ENCODE measurements at places on chromosomes 2 and 18.

- no peak for DNase-seq
These were observed 269.0 kb downstream of the ICOS start for GRCh38 chr2:204205538-204205937.

DNA sequence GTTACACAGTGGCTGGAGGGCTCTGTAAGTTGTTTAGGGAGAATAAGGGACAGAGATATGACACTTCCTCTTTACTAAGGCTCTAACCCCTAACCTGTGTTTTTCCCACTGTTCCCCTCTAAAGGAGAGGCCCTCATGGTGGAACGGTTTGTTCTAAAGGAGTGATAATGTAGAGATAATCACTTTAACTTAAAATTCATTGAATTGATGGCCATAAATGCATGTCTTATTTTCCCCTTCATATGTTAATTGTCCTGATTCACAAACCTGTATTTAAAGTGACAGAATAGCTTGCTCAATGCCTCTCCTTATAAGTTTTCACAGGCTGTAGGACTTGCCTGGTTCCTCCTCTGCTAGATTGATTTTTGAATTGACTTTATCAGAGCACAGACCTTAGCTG is at the start of gene SERPINB12:
SERPINB12 (plus strand) TSS at position 301 of the 400 bp plus-strand sequence. CDS start 13,791 bp downstream, outside the sequence.
- no peak for DNase-seq

- DNase-seq, result no peak
These were observed 57.4 kb downstream of the SH2D6 start for GRCh38 chr2:85475799-85476490.

DNA sequence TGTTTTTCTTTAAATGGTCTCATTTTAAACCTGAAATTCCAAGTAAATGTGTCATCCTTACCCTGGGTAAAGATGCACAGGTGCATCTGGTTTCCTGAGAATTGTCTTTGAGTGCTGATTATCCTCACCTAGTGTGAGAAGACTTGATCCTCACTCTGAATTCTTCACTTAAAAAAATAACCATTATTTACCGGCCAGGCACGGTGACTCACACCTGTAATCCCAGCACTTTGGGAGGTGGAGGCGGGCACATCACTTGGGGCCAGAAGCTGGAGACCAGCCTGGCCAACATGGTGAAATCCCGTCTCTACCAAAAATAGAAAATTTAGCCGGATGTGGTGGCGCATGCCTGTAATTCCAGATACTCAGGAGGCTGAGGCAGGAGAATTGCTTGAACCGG is 9.9 kb upstream of the WNT6 start:
- DNase-seq, result no peak

DNA sequence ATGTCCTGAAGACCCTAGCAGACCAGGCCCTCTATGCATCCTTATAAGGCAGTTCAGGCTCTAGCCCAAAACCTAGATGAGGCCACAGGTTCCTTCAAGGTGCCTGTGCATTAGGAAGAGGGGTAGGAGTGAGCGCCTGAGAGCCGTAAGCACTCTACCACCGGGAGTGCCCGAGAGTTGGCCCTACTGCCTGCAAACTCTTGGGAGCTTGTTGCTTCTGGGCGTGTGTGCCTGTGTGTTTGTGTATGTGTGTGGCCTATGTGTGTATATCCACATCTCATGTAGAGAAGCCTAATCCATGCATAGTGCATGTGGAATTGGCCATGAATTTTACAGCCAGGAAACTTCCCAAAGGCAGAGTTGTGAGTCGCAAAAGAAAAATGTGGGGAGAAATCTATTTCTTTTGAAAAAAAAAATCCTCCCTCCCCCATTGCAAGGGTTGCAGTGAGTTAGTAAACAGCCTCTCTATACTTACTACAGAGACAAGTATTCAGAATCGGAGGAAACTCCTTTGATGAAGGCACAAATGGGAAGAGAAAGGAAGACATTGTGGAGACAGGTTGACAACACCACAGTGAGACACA is 96.8 kb downstream of the ADD2 start:
- DNase-seq, result no peak

DNA sequence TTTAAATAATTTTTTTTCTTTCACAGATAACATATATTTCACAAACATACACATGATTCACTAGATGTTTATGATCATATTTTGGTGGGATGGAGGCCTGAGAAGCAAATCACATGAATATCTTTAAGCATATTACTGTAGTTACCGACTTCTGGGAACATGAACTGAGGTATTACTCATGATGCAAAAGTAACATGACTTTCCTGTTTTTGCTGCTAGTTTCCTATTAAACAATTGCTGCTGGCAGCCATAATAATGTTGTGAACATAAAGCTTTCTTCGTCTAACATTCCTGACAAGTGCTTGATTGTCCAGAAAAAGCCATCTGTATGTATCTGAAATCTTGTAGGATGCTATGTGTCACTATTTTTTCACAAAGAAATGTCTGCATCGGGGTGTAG is 145.4 kb downstream of the MTX2 start:
- DNase-seq, result no peak

DNA sequence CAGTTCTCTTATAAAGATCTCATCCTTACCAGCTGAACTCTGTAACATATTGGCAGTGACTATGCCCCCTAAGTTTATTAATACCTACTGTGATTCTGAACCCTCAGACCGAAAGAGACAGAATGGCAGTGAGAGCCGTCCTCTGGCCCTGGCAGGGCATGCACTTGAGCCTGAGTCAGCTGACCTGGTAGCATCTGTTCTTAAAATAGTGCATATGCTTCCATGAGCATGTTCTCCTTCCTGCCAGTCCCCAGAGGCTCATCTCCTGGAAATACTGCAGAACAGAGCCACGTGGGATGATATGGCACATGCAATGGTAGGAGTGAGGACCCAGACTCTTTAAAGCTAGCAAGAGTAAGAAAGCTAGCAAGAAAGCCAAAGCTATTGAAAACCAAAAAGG is 59.0 kb downstream of the RASGRP3 start:
- no peak for DNase-seq

DNA sequence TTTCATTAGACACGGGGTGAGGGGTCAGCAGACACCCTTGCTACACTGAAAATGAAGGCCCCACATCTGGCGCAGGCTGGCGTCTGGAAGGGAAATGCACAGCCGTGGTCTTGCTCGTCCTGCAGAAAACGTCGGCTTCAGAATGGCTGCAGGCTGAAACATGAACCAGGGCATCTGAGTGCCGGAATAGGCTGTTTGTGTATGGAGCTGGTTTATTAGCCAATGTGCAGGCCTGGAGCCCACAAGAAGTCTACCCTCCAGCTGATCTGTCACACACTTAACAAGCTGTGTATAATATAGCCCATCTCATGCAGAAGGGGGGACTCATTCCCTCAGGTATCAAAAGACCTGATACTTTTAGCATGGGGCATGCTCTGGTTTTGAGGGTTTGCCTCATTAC is 153.4 kb upstream of the SOX11 start:
- DNase-seq, result no peak

DNA sequence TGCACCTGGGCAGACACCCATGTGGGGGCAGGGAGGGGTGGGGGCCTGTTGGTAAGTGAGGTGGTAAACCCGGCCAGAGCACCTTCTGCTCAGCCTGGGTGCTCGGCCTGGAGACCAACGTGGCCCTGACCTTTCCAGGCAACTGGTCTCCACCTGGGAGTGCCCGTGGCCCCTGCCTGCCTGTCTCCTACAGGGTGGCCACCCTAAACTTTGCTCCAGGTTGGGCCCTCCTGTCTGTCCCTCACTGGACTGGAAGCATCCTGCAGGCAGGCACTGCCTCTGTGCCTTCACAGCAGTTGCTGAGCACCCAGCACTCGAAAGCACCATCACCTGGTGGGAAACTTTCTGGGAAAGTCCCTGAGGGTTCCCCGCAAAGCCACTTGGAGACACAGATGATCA is 171.3 kb downstream of the TWIST2 start:
- peak; percentile 51 for DNase-seq

- no peak for DNase-seq
These were observed 114.0 kb downstream of the NEDD4L start for GRCh38 chr18:58158008-58158407.

DNA sequence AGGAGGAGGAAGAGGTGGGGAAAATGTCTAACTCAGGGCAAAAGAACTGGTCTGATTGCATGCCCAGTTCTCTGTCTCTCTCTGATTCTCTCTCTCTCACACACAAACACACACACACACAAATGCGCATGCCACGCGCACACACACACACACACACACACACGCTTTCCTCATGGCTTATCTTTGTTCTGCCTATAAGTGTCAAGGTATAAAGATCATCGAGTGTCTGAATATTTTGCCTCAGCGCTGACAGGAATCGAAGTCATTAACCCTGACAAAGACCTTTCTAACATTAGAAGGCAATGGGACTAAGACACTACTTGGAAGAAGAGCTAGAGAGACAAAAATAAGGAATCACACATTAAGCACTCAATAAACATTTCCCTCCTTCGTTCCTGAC is 497.1 kb upstream of the KLHL29 start:
- no peak for DNase-seq

DNA sequence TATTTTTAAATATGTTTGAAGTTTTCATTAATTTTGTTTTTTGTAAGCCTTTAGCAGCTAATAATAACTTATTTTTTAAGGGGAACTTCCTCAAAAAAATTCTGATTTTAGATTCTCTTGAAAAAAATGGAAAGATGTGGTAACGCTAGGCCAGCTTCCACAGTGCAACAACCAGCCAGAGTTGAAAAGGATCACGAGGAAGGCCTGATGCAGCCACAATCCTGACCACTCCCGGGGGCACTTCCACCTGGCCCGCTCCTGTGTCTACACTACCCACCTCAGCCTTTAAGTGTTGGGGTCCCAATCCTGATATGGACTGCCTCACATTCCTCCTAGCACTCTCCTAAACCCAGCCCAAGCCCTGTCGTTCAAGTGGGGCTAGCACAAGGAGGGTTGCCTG is 101.1 kb downstream of the TMEM17 start:
- no peak for DNase-seq

DNA sequence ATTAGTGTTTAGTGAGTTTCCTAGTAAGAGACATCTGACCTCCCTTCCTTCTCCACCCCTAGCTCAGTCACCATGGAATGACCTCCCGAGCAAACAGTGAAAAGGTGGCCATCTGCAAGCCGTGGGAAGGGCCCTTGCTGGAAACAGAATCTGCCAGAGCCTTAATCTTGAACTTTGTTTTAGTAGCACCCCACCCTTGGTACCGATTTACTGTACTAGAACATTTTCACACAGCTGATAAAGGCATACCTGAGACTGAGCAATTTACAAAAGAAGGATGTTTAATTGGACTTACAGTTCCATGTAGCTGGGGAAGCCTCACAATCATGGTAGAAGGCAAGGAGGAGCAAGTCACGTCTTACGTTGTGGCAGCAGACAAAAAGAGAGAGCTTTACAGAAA is 655.8 kb downstream of the TSN start:
- no peak for DNase-seq

GRCh38 chr2:104766683-104767082 is 87.2 kb upstream of the POU3F3 start:
- no peak for DNase-seq

DNA sequence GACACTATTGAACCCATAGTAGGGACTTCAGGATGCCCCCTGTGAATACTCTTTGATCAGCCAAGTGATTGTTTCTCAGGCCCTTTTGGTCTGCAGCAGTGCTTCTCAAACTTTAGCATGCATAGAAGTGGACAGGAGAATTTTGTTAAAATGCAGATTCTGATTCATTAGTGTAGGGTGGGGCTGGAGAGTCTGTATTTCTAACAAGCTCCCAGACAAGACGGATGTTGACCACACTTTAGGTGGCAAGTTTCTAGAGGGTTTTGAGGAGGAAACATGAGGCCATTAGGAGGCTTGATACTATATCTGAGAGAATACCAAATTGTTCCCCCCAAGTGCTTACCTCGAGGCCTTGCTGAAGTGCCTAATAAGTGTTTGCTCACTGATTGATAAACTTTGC is 317.9 kb downstream of the CLIP4 start:
- no peak for DNase-seq

DNA sequence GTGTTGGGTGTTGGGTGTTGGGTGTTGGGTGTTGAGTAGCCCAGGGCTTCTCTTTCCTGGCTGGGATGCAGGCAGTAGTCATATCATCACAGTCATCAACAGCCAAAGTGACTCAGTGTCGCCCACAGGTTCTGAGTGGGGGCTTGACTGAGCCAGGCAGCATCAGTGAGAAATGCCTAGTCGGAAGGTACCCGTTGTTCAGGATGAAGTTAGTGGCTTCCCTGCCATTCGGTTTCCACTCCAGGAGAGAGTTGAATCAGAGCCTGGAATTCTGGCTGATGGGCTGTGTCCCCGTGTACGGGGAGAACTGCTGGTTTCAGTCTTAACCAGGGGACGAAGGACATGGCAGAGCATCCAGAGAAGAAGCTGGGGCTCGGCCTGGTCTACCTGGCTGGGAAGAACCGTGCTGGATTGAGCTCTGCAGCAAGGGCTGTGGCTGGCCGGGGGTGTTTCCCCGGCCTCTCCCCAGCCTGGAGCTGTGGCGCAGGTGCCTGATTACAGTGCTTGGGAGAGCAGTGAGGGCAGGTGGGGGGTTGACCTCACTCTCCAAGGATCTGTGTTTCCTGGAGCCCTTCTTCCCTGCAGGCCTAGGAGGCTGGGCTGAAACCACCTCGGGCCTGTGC is 49.4 kb downstream of the AGAP1 start:
- DNase-seq, result peak; percentile 49

- peak; percentile 59 for DNase-seq
These were observed 3.6 kb downstream of the GPC1 start for GRCh38 chr2:240438810-240439697.

- no peak for DNase-seq
These were observed 204.2 kb upstream of the FBXO11 start for GRCh38 chr2:48110492-48110891.

DNA sequence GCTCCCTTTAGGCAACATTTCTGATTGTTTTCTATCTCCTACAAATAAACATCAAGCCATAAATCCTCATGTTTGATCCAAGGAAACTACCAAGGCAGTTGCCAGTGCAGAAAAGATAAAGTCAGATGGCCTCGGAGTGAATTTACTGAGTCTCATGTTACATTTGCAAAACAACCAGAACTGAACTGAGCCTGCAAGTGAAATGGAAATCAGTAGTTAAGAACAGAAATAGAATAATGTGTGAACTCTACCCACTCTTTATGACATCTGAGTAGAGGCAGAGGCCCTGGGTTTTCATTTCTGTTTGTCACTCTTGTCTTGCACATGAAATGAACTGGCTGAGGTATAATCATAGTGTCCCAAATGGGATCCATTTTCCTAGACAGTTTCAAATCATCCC is 20.4 kb upstream of the DAPL1 start:
- no peak for DNase-seq

DNA sequence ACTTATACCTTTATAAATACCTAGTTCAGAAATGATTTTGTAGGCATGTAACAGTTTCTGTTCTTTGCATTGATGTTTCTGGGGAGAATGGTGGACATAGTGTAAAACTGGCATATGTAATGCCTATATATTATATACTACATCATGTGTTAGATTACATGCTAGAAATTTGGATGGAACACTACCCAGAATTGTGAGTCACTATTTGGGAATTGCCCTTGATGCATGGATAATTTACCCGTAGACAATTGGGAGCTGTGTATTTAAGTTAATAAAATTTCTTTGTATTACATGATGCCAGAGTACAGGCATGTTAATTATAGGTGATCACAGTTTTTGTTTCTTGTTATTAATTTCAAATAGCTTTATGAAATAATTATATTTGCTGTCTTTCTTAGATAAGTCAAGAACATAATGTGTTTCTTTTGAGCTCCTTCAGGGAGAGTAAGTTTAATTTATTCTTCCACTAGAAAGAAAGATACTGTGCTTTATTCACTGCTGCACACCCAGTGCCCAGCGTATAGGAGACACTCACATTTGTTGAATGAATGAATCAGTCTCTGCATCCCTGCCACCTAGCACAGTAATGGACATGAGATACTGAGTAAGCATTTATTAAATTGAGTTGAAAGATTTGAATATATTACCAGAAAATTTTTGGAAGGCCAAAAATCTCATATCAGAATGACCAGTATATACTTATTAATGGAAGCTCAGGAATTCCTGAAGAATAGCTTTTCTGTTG is 16.9 kb downstream of the ACSL3 start:
- no peak for DNase-seq
